ENCODE measurements at places on chromosomes 1 and 21.

DNA sequence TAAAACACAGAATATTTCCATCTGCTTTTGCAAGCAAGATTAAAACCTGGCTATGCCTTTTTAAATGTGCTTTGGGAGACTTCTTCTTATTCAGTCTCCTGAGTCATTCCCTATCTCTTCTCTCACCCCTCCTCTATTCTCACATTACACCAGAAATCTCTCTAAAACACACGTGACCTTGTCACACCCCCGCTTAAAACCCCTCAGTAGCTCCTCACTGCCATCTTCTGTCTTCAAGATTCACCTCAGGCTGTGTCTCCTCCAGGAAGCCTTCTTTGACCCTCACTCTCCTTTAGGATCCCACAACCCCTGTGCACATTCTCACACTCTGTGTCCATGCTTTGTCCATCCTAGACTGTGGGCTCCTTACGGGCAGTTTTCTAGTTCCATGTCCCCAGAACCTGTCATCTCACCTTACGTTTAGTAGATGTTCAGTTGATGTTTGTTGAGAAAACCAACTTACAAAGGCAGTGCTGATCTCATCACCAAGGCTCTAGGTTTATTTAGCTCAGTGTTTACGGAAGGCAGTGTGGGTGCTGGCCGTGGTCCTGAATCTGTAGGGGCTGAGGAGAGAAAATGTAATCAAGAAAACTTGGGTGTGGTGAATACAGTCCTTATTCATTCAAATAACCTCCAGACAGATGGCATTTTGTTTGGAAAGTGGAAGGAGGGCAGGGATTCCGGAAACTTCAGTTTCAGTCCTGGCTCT, 143.5 kb downstream of the DMRTA2 start:
- no peak for DNase-seq

GRCh38 chr1:30190511-30191153, 532.8 kb downstream of the MATN1 start:
- no peak for DNase-seq

- no peak for DNase-seq
Measured at GRCh38 chr1:51840743-51841461, 37.6 kb downstream of the NRDC start.

DNA sequence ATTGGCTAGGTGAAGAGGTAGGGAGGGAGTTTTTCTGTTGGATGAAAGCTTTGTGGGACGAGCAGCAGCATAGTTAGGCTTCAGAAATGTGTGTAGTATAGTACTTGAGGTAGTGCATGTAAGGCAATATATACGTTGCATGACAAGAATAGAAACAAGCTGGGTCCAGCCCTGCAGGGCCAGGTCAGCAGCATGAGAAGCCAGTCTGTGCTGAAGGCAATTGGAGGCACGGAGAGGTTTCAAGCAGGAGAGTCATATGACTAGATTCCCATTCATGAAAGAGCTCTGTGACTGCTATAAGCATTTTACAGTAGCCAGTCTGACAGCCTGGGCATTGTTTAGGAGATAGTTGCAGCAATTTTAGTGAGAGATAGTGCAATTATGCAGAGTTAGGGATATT, 84.2 kb upstream of the DSCAM start:
- DNase-seq, result no peak

- DNase-seq, result no peak
Measured at GRCh38 chr1:222525951-222526350, 22.0 kb downstream of the HHIPL2 start.

- DNase-seq, result no peak
Measured at GRCh38 chr21:42028766-42029425, 18.7 kb upstream of the ZBTB21 start.

GRCh38 chr1:79988401-79988800, 981.9 kb upstream of the ADGRL4 start:
- DNase-seq, result no peak

DNA sequence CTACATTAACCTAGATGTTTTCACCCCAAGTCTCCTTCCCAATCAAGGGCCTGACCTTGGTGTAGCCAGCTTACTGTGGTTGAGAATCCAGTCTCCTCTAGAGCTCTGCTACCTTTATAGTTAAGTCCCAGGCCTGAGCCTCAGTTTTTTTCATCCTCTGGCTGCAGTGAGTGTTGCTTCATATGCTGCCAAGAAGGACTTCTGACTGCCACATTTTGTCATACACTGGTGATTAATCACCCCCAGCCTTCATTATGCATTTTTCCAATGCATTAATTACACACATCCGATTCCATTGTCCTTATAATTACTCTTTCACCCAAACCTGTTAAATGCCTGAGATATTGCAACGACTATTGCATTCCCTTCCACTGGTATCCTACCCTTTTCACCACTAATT, 66.3 kb upstream of the FGGY start:
- no peak for DNase-seq

- no peak for DNase-seq
Measured at GRCh38 chr21:33069994-33070743, at the start of gene OLIG1. TSS of gene OLIG1 (plus strand) at chr21:33070141. CDS start at chr21:33070247, 106 bp downstream.

DNA sequence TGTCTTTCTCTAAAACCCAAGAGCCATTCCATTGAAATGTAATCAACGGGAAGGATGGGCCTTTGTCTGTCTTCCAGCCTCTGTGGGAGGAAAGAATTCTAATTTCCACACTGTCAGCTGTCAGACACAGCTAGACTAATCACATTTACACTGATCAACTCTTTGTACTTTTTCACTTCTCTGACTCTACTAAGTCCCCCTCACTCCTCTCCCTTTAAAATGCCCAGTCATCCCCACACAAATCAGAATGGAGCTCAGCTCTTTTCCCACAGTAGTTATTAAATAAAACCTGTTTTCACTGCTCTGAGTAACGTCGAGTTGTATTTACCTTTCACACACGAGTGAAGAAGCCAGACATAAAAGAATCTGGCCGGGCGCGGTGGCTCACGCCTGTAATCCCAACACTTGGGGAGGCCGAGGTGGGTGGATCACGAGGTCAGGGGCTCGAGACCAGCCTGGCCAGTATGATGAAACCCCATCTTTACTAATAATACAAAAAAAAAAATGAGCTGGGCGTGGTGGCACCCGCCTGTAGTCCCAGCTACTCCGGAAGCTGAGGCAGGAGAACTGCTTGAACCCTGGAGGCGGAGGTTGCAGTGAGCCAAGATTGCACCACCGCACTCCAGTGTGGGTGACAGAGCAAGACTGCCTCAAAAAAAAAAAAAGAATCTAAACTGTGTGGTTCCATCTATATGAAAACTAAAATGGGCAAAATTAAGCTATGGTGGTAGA, 13.3 kb downstream of the ZBTB8OS start:
- DNase-seq, result no peak

GRCh38 chr1:67589519-67590233, 95.3 kb upstream of the GADD45A start:
- no peak for DNase-seq

GRCh38 chr1:201269281-201269680, 14.0 kb upstream of the PKP1 start:
- DNase-seq, result no peak

GRCh38 chr21:32141318-32141633, 137.6 kb downstream of the MIS18A start:
- no peak for DNase-seq

GRCh38 chr1:117631359-117632160, 25.7 kb downstream of the TENT5C start:
- DNase-seq, result no peak

- no peak for DNase-seq
Measured at GRCh38 chr1:39720094-39720999, 18.3 kb upstream of the PPIE start.

- no peak for DNase-seq
Measured at GRCh38 chr1:203799157-203799556, 3.7 kb downstream of the ZBED6 start.

DNA sequence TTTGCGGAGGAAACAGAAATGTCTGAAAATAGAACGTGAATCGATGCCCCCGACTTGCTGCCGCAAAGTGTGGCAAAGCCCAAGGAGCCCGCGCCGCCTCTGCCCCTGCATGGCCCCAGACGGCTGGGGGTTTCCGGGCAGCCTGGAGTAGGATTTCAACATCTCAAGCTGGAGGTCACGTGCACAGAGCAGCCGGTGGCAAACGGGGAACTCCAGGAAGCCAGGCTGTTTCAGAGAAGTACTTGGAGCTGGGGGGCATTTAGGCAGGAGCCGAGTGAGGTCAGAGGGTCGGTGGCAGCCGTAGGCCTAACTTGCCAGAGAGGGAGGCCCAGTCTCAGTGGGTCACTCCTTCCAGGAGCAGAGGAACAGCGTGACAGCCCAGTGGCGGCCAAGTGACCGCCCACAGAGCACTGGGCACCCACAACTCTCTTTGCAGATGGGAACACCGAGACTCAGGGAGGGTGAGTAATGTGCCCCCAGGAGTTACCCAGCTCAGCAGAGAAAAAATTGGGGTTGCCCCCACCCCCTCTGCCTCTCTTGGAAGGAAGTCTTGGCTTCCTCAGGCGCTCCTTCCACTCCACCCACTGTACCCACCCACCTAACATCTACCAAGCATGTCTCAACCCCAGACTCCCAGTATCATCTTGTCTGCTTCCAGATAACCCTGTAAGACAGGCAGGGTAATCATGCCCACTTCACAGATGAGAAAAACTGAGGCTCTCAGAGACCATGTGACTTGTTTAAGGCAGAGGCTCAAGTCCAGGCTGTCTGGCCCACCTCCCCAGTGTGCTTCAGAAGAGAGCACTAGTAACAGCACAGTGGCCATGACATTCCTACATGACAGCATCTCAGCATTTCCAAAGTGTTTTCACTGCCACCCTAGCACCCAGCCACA, 179.4 kb downstream of the HIVEP3 start:
- peak; percentile 64 for DNase-seq

GRCh38 chr1:216390956-216391355, 32.3 kb downstream of the USH2A start:
- no peak for DNase-seq

DNA sequence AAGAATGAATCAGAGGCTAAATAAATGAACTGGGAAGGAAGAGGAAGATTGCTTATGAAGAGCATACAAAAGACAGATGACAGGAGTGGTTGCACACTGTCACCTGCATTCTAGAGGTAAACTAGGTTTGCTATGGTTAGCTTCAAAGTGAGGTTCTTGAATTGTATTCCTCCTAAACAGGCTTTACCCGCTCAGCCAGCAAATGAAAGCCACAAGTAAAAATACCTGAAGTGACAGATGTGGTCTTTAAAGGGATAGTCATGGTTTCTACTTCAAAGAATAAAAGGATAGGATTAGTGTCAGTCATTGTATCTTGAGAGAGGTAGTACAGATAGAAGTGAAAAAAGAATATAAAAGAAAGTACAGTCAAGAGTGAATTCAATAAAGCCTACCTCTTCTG, 32.4 kb upstream of the PRDX6 start:
- no peak for DNase-seq

DNA sequence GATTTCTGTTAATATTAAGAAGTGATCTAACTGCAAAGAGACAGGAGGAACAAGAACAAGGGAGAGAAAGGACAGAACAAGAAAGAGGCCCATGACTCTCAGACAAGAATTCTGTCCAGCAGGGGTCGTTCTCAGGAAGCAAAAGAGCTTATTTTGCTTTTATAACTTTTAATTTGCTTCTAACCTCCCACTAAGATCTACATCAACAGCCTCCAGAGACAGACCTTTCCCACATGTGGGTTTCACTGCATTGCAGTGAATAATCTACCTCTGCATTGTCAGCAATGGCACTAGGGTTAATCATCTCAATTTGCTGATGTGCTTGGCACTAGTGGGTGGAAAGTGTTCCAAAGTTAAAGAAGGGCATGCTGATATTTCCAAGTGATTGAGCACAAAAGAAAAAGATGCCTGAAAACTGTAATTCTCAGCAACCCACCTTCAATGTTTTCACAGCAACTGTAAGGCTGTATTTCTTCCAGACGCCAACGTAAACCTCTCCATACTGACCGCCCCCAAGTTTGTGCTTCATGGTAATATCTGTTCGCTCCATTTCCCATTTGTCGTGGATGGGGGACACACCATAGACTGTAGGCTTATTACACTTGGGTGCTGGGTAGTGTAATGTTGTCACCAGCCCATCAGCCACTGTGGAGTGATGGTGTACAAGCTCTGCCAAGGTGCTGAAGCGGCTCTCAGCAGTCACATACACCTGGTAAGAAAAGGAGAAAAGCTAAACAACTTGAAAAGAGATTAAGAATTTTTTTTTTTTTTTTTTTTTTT, 39.5 kb downstream of the TOR3A start:
- DNase-seq, result peak; percentile 46

DNA sequence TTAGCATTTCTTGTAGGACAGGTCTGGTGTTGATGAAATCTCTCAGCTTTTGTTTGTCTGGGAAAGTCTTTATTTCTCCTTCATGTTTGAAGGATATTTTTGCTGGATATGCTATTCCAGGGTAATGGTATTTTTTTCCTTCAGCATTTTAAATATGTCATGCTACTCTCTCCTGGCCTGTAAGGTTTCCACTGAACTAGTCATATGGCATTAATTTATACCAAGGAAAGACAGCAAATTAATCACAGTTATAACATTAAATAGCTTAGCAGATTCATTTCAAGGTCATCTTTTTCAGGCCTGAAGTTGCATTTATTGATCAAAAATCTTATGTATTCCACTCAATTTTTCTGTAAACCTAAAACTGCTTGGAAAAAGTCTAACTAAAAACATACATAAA, 54.9 kb downstream of the AK5 start:
- DNase-seq, result no peak

- DNase-seq, result no peak
Measured at GRCh38 chr1:29341936-29342335, 105.6 kb downstream of the PTPRU start.

DNA sequence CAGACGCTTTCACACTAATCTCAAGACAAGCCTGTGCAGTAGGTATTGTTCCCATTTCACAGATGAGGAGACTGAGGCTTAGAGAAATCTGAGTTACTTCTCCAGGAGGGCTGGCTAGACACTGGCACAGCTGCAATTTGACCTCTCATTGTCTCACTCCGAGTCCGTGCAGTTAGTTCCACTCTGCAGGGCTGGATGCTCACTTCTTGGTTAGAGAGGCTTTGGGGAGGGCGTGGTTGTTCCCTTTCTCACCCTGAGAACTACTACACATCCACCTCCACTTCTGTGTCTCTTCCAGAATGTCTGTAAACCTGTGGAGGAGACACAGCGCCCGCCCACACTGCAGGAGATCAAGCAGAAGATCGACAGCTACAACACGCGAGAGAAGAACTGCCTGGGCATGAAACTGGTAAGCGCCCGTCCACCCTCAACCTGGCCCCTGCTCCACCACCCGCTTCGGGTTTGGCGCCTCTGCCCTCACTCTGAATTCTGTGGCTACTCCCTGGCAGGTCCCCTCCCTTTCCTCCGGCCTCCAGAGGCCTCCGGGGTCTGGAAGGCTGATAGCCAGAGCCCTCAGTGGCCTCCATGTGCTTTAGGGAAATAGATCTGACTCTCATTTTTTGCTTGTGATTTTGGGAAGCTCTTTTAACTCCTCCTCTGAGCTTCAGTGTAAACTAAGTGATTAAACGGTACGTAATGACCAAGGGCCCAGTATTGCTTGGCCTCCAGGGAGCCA, 29.1 kb downstream of the EIF2D start:
- no peak for DNase-seq

GRCh38 chr1:232793944-232794343, 11.3 kb upstream of the MAP10 start:
- peak; percentile 62 for DNase-seq

Data from smooth muscle cell of the brain vasculature (primary cell).